ENCODE measurements at places on chromosomes 1 and 21. TPM values are rescaled to one million over a fixed set of nuclear protein-coding genes. Genes with fewer than 3 reads are reported as not detected.

SERTAD4 gene
- total RNA-seq: 8.0 TPM

CXADR gene
- 17.7 TPM for total RNA-seq

OTUD7B gene
- total RNA-seq: 19.0 TPM

OPTC gene
- total RNA-seq: not detected

GRCh38 chr21:27646056-27646455, 679.2 kb upstream of the ADAMTS5 start:
- H3K4me3 ChIP-seq: no peak overlapping the region
- H3K36me3 ChIP-seq: no peaks in the 10 kb centered on the region
- no peaks in the 10 kb centered on the region for H3K27me3 ChIP-seq
- no peak for DNase-seq

DNA sequence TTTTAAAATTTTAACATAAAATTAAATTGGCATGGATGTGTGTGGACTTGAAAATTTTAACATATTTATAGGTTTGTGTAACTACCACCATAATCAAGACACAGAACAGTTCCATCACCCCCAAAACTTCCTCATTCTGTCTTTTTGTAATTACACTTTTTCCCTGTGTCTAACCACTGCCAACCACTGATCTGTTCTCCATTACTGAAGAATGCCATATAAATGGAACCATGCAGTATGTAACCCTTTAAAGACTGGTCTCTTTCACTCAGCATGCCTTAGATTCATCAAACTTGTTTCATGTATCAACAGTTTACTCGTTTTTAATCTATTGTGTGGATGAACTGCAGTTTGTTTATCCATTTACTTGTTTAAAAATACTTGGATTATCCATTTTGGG, 13.0 kb upstream of the AHCYL1 start:
- H3K27ac ChIP-seq: no peak overlapping the region
- H3K27me3 ChIP-seq: no peaks in the 10 kb centered on the region
- H3K36me3 ChIP-seq: no peaks in the 10 kb centered on the region
- no peak overlapping the region for H3K4me3 ChIP-seq

GRCh38 chr1:86764523-86764922, 60.1 kb downstream of the SH3GLB1 start:
- H3K27me3 ChIP-seq: no peaks in the 10 kb centered on the region
- no peak overlapping the region for H3K27ac ChIP-seq
- H3K4me1 ChIP-seq: no peaks in the 10 kb centered on the region
- H3K4me3 ChIP-seq: no peak overlapping the region

GRCh38 chr1:24954631-24955030, 24.6 kb upstream of the RUNX3 start:
- H3K4me3 ChIP-seq: no peak overlapping the region
- no peaks in the 10 kb centered on the region for H3K36me3 ChIP-seq
- H3K27me3 ChIP-seq: no peaks in the 10 kb centered on the region
- DNase-seq: no peak
- no peaks in the 10 kb centered on the region for H3K4me1 ChIP-seq

DNA sequence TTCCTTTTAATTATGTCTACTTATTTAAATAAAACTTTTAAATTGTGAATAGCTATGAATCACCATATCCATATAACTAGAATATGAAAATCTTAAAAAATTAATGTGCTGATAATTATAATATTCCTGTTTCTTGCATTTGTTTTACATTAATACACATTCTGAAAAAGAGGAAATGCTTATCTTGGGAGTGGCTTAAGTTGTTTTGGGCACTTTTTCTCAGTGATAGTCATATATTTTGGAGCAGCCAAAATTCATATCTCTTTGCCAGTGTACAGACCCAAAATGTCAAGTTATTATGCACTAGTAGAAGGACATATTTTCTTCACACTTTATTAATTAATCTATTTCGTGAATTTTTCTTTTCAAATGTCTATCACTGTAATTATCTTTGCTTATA, 838.5 kb downstream of the USP25 start:
- H3K27me3 ChIP-seq: no peaks in the 10 kb centered on the region
- H3K4me3 ChIP-seq: no peak overlapping the region
- no peak for DNase-seq
- H3K36me3 ChIP-seq: no peaks in the 10 kb centered on the region
- H3K27ac ChIP-seq: no peak overlapping the region

DNA sequence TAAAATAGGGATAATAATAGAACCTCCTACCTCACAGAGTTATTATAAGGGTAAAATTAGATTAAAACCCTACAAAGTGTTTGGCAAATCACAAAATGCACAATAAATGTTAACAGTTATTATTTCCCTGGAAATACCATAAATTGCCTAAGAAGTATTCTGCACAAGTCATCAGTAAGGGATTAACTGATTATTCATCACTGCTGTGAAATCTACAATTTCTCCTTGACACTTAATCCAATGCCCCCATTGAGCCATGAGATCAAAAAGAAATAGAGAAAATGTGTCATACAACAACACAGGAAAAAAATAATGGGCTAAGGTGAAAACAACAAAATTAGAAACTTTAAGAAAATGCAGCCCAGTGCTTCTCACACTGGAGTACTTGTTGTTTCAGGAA, 6.7 kb upstream of the SEC16B start:
- peaks cover 4% of the 10 kb centered on the region for H3K27me3 ChIP-seq
- H3K27ac ChIP-seq: no peak overlapping the region
- no peaks in the 10 kb centered on the region for H3K36me3 ChIP-seq
- H3K4me1 ChIP-seq: no peaks in the 10 kb centered on the region

GRCh38 chr1:81179242-81179641, 621.5 kb upstream of the ADGRL2 start:
- H3K27ac ChIP-seq: no peak overlapping the region
- H3K4me3 ChIP-seq: no peak overlapping the region
- H3K27me3 ChIP-seq: no peaks in the 10 kb centered on the region

DNA sequence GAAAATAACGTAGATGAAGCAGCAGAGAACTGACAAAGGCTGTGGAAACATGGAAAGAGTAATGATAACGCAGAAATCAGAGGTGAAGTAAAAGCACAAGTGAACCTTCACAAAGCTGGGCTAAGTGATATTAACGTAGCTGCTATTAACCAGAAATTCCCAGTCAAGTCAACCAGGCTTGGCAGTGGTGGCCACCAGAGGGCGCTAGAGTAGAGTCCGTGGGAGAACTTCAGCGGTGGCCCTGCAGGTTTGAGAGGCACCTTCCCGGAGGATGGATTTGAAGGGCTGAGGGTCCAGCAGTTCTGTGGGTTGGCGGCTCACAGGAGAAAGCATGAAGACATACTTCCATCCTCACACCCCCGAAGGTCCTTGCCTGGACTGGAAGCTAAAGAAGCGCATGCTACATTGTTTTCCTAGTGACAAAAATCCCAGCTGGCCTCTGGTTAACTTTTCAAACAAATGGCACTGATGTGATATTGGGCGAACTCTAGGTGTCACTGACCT, 81.7 kb upstream of the ZNF648 start:
- no peak overlapping the region for H3K4me3 ChIP-seq
- DNase-seq: peak; percentile 84
- H3K27me3 ChIP-seq: peaks cover 7% of the 10 kb centered on the region
- H3K36me3 ChIP-seq: no peaks in the 10 kb centered on the region
- H3K4me1 ChIP-seq: no peaks in the 10 kb centered on the region

All from A673 (cell line).